ENCODE measurements at places on chromosomes 7 and 10.
A peak's percentile ranks its signal among the peaks of the same experiment; 100 is the strongest.

- DNase-seq, result no peak
These were observed 4.3 kb upstream of the GSTO1 start for GRCh38 chr10:104250371-104250770.

- peak; percentile 27 for DNase-seq
These were observed 409.0 kb upstream of the MGMT start for GRCh38 chr10:129057856-129058663.

- no peak for DNase-seq
These were observed 370.2 kb downstream of the PPP1R3A start for GRCh38 chr7:113548561-113548960.

DNA sequence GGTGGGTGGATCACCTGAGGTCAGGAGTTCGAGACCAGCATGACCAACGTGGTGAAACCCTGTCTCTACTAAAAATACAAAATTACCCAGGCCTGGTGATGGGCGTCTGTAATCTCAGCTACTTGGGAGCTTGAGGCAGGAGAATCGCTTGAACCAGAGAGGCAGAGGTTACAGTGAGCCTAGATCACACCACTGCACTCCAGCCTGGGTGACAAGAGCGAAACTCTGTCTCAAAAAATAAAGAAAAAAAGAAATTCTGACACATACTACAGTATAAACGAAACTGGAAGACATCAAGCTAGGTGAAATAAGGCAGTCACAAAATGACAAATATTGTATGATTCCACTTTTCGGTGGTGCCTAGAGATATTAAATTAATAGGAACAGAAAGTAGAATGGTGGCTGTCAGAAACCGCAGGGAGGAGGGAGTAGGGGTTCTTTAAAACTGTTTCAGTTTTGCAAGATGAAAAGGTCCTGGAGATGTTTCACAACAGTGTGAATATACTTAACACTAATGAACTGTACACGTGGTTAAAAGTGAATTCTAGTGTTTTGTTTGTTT lies 23.2 kb downstream of the PILRA start:
- DNase-seq, result no peak

All from psoas muscle (tissue), 8 donors.